ENCODE measurements at places on chromosomes 1 and 21.

- no peak for DNase-seq
These were observed 40.3 kb downstream of the KIF1B start for GRCh38 chr1:10250663-10251062.

DNA sequence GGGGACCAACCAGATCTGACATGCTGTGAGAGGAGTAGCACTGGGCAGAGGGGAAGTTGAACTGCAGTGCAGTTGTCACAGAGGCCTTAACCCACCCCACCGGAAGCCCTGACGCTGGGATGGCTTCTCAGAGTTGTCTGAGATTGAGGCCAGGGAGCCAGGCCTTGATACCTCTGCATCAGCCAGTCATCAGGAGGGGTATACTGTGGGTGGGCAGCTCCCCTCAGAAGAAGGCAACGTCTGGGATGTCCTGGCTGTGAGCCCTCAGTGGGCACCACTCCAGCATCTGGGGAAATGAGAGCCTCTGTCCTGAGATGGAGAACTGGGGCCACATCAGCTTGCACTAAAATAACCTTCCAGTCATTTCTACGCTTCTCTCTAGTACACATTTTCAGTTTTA is 47.9 kb upstream of the BCAR3 start:
- no peak for DNase-seq

- DNase-seq = no peak
These were observed 450 bp downstream of the S100A10 start for GRCh38 chr1:151993084-151993733.

GRCh38 chr1:45306319-45306718 is 20.4 kb upstream of the HPDL start:
- peak; percentile 32 for DNase-seq

DNA sequence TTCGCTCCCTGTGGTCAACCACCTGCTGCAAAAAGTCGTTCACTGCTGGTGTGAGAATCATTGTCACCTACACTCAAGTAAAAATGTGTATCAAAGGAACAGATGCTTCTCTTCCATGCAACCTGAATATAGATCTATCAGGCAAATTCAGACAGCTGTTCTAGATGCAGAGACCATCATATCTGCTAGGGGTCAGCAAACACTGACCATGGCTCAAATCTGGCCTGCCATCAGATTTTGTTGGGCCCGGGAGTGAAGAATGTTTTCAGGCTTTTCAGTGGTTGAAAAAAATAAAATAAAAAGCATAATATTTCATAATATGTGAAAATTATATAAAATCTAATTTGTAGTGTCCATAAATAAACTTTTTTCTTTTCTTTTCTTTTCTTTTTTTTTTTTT is 199.6 kb downstream of the RGS7 start:
- no peak for DNase-seq

DNA sequence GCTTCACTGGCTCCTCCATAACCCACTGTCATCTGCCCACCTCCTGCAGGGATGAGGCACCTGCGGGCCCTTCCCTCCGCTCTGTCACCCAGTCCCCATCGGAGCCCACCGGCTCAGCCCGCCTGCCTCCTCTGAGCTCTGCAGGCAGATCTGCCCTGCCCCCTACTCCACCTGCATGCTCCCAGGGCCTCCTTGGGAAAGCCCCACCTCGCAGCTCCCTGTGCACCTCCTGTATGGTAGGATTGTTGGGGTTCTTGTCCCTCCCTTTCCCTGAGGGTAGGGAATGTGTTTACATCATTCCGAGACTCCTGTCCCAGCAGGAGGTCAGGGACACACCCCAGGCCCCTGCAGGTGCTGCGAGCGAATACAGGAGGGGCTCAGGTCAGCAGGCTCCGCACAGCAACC is 50.5 kb downstream of the SIK1 start:
- DNase-seq = no peak

DNA sequence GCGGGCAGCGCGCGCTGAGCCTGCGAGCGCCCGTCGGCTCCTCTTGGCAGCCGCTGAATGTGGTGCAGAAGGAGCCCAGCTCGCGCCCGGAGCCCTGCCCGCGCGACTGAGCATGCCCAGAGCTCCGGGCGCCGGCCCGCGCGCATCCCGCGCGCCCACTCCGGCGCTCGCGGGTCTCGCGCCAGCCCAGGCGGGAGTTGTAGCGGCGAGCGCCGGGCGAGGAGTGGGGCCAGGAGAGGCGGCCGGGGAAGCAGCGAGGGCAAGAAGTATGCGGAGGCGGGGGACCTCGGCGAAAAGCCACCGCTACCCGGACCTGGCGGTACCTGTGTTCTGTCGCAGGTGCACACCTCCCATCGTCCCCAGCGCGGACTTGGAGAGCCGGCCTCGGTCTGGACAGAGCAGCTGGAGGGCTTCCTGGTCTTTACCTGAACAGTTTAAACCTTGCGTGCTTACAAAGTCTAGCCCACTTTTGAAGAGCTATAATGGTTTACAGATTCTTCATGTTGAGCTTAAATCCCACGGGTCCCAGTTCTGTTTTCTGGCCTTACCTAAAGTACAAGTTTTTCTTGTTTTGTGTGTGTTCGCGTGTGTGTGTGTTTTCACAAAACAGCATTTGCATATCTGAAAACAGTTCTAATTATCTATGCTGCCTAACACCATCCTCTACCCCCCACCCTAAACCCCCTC is at the start of gene DDAH1:
TSS of gene DDAH1 (minus strand) at position 61 of the 687 bp plus-strand sequence. CDS start 114 bp downstream, outside the sequence.
- DNase-seq = peak; percentile 64

GRCh38 chr1:85818371-85818770 is 110.1 kb upstream of the ZNHIT6 start:
- peak; percentile 47 for DNase-seq

GRCh38 chr1:112188611-112189010 is 199.1 kb upstream of the KCND3 start:
- DNase-seq = no peak

GRCh38 chr1:17274186-17275170 is 25.6 kb downstream of the PADI3 start:
- DNase-seq = peak; percentile 15

DNA sequence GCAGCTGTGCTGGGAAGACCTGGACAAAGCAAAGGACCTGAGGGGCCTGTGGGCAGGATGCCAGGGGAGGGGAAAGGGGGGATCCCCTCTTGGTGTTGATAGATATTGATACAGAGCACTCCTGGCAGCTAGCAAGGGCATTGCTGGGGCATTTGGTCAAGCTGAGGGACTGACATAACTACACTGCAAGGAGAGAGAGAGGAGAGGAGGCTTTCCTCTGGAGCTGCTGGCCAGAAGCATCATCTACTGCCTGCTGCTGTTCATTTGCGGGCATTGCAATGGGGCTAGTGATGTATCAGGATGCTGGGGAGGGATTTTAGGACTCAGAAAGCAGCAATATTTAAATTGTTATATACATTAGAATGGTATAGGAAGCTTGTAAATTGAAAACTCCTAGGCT is 142.0 kb downstream of the ZNF648 start:
- no peak for DNase-seq
